ENCODE measurements at places on chromosomes 1 and 21.

- no peak for DNase-seq
Observed at GRCh38 chr1:17121881-17122280, 2.6 kb upstream of the PADI2 start.

DNA sequence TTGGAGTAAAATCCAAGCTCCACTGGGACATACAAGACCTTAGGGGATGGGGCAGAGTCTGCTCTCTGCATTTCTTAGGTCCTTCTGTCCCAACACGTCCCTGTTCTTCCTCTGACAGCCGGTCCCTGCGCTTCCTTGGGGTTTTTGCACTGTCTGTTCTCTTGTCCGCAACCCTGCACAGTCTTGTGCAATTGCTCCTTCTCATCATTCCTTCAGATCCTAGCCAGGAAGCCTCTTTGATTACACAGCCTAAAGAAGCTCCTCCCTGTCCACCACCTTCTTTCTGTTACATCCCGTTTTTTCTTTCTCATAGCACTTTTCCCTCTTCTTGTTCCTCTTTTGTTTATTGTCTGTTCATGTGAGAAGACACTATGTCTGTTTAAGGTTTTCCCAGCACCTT, 19.9 kb downstream of the ACOT11 start:
- no peak for DNase-seq

GRCh38 chr1:44584167-44584566, 90.1 kb downstream of the TMEM53 start:
- no peak for DNase-seq

GRCh38 chr1:35768350-35769187, 1.2 kb downstream of the CLSPN start:
- no peak for DNase-seq

DNA sequence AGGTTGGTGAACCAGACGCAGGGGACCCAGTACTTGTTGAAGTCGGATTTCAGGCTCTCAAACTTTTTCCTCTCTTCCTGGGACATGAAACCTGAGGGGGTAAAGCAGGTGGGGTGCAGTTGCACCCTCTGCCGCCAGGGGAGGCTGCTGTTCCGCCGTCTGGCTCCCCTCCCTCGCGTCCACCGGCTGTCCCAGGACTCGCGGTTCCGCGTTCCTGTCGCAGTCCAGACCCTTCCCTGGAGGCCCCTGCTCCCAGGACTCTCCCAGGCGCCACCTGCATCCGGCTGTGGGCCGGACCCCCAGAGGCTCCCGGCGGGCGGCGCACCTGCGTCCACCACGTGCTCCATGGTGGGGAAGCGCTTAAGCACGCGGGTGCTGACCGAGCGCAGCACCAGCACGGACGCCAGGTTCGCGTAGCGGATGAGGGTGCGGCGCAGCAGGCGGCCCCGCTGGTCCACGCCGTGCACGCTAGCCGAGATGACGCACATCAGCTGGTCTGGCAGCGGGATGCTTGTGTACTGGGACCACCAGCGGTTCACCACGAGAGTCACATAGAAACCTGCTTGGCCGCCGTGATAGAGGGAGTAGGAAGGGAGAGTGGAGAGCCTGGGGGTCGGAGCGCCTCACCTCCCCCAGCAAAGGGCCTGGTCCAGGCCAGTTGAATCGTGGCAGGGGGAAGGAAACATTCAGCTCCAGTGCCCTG, 1.7 kb downstream of the BEST4 start:
- DNase-seq: no peak

GRCh38 chr1:189637041-189637440, 840.6 kb downstream of the BRINP3 start:
- DNase-seq: no peak

DNA sequence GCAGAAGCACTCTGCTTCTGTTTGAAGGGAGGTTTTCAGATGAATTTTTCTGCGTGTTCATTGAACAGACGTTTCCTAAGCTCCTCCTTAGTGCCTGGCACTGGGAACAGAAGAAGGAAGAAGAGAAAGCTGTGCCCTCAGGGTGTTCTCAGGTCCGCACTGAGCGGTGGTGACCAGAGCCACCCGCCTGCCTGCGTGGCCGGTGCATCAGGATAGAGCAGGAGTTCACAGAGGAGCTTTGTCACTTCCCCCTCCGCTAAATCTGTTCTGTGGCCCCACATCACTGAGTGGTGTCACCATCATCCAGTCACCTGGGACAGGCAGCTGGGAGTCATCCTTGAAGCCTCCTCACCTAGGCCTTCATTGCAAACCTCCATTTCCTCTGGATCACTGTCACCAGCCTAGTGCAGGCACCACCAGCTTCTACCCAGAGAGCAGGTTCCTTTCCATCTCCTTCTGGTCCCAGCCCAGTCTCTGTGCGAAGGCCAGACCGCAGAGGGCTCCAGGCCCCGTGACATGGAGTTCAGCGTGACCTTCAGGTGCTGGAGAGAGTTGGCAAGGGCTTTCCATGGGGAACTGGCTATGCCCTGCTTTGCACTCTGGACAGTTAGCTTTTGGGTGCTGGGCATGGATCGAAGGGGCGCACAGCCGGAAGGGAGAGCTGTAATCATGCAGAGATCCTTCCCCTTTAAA, 21.7 kb downstream of the PARK7 start:
- no peak for DNase-seq

DNA sequence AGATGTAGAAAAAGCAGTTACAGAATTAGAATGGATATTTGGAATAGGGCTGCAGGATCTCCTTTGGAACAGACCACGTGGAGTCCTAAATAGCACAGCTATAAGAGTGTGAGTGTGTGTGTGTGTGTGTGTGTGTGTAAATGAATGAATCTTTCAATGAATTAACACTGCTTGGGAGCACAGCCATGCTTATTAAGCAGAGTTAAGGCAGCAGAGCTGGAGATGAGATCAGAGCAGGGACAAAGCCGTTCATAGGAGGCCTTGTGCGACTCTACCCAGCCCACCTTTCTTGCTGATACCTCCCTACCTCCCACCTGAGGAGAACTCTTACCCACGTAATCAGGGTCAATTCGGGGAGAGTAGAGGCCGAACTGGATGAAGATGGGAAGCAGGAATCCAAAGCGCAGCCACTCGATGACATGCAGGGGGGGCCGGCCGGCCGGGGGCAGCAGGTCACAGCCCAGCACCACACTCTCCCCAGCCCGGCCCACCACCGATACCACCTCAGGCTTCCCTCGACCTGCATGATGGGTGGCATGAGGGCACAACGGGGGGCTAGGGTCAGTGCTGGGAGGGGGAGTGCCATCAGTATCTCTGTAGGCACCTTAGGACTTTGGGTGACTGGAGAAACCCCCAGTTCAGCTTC, 2.7 kb downstream of the IGSF9 start:
- no peak for DNase-seq

GRCh38 chr1:60458111-60458510, 384.5 kb upstream of the C1orf87 start:
- DNase-seq: no peak

DNA sequence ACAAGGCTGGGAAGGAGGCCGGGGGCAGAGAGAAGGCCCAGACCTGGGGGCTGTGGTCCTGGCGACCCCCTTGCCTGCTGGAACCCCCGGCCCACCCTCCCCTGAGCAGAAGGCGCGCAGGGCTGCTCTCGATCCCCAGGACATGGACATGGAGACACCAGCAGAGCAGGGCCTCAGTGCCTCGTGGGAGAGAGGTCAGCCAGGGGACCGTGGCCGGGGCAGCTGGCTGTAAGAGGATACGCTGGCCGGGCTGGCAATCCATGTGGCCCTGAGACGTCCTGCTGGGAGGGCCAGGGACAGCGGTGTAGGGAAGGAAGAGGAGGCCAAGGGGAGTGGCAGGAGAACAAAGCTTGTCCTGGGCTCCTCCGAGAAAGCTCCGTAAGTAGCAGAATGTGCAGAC, 132.2 kb downstream of the CASZ1 start:
- DNase-seq: no peak

DNA sequence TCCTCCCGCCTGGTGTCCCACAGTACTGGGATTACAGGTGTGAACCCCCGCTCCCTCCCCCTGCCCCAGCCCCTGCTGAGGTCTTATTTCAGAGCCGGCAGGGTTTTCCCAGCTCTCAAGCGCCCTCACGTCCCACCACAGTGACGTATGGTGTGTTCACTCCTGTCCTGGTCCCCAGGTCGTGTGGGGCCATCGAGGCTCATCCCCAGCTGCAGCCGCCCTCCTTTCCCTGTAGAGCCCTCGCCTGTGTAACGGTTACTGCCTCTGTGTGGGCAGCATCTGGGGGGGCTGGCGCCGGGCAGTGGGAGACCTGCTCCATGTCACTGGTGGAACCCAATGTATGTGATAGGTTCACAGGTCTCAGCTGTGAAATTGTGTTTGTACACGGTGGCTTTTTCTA, 23.2 kb downstream of the SKI start:
- DNase-seq: no peak

DNA sequence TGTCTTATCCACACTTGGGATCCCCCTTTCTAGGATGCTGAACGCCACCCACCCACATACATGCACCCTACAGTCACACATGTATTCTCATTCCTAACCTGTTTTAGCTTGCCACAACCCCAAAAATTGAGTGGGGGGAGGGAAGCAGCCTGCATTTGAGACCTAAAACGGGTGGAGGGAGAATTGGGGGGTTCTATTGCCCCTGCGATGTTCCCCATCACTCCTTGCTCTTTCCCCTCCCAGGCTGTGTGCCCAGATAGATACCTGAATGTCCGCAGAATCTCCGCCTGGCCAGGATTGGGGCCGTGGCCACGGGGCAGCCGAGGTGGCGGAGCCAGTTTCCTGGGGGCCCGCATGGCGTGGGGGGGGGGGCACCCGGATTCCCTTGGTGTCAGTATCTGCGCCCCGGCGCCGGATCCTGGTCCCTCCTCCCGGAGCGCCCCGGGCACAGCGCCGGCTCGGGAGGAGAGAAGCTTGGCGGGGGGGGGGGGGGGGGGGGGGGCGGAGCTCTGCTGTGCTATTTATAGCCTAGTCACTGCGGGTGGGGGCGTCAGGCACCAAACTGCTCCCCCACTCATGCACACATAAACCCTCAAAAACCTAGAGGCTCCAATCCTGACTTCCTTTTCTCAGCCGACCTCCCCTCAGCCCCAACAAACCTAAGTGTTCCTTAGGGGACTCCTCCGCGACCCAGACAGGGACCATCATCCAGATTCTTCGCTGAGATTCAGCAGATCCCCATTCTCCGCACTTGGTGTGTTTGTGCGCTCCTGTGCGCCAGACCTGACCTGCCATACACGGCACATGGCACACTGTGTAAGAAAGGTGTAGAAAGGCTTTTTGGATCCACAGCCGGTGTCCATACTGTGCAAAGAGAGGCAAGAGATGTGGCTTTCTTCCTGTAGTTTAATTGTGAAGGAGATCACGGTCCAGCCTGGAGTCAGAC, 1.9 kb downstream of the ANKRD34A start:
- no peak for DNase-seq

DNA sequence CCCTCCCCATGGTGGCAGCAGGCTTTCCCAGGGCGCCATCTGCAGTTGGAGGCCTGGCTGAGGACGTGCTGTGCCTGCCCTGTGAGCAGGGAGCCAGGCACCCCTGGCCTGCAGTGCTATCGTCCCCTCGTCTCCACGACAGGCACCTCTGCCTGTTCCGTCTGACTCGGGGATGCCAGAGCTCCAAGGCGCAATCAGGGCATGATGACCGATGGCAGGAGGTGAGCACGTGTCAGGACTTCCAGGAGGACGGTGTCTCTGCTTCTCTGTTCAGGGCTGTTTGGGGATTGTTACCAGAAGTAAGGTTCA, 125.2 kb downstream of the PCBP3 start:
- no peak for DNase-seq

DNA sequence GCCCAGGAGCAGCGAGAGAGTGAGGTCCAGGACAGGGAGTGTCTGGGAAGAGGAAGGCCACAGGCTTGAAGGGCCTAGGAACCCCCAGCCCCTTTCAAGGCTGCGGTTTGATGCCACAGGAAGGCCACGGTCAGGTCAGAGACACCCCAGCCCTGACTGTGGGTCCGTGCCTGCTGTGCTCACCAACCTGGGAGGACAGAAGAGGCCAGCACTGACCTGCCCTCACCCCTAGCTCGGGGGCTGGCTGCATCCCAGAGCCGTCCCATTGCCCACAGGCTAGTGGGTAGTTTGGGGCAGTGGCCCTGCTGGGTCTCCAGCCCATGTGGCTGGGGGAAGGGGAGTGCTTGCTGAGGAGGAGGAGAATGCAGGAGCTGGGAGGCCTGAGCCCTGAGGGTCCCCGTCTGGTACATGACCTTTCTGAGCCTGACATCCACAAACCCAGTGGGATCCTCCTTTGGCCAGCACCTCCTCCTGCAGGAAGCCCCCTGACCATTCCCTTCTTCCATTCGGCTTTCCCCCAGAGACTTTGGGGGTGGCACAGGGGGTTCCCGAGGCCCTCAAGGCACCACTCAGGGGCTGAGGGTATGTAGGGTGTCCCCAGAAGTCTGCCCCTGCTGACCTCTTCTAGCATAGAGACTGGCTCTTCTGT, 54.3 kb downstream of the WNT9A start:
- DNase-seq: no peak

- DNase-seq: no peak
Observed at GRCh38 chr1:82759035-82759434, 958.3 kb downstream of the ADGRL2 start.

DNA sequence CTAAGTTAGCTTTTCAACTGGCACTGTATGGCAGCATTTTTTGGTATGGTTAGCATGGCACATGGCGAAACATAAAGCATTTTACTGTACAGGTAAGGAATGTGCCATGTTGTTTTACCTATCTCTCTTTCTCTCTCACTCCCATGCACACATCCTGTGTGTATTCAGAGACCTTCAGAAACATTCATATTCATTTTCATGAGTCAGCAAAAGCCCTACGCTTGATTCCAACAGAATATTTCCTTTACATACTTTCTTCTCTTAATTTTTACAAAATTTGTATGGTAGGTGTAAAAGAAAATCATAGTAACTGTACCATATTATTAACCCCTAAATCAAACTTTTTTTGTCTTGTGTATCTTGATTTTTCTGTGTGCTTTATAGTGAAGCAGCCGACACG, 10.3 kb downstream of the SRSF11 start:
- DNase-seq: no peak
